ENCODE measurements at places on chromosomes 16 and 17.

DNA sequence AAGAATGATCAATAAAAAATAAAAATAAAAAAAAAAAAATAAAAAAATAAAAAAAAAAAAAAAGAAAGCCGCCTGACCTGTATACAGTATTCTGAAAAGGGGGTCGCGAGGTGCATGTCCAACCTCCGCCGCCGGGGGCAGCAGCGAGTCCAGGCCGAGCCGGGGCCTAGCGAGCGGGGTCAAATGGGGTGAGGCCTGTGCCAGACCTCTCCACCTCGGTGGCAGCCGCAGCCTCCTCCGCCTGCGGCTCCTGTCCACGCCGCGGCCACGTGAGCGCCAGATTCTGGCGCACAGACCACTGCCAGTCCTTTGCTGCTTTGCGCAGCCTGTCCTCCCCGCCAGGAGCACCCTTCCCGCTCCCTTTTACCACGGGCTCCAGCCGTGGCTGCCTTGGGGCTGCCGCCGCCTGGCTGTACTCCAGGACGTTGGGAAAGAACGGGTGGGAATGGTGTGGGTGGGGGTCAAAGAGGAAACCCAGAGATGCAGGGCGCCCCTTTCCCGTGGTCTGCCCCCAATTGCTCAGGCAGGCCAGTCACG, 2.4 kb upstream of the BCKDK start:
- peak; percentile 25 for DNase-seq

GRCh38 chr17:42846594-42847280, 2.4 kb downstream of the AOC2 start:
- no peak for DNase-seq

DNA sequence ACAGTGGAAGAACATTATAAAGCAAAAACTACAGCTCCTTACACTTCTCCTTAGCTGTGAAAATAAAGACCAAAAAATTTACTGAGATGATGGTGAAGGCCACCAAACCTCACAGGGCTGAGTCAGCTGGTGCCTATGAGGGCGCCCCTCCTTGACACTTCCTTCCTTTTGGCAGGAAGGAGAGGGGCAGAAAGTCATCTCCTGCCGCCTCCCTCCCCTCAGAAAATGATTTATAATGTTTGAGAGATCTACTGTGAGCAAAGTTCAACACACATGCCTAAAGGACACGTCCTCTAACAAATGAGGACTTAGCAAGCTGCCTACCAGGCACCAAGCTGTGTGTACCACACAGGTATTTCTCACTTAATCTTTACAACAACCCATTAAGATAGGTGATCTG, 245.7 kb downstream of the PRKCA start:
- no peak for DNase-seq

DNA sequence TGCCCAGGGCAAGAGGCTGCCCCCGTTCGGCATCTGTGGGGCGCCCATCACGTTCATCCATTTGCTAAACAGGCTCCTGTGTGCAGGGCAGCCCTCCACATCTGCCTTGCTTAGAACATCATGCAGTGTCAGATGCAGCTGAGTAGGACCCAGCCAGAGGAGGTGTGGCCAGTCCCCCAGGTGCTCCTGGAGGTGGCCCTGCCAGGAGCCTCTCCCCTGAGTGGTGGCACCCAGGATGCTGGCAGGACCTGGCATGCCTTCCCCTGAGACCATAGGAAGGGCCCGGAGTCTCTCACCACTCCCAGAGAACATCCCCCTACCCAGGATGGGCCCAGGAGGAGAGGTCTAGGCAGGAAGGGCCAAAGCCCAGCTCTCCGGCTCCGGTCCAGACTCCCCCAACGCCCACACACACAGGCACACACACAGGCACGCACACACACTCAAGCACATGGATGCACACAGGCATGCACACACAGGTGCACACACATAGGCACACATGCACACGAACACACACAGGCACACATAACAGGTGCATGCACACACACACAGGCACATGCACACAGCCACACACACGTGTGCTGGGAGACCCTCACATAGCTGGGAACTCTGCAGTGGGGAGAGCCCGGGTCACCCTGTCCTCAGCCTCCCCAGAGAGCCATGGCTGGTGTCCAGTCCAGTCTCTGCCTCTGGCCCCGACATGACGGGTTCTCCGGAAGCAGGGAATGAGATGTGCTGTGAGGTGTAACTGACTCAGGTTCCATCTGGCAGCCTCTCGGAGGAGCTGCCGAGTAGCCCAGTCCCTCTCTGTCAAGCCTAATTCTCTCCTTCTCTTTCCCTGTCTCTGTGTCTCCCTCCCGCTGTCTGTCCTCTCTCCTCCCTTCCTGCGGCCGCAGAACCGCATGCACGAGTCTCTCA, 74.6 kb downstream of the AMFR start:
- no peak for DNase-seq

GRCh38 chr17:78821961-78822360, 18.7 kb downstream of the USP36 start:
- DNase-seq, result no peak

DNA sequence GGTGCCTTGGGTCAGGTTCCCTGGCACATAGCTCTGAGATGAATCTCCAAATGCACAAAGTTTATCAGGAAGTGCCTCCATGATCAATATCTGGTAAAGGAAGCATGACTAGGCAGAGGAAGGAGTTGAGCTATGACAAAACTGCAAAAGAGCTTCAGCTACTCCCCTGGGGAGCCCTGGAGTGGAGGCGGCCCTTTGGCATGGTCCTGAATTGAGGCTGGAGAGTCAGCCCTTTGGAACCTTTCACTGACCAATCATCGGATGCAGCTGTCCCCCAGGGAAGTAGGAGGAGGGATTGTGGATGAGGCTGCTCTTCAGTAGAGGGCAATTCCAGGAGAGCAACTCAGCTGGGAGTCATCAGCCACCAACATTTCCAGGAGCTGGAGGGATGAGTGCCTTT, 46.1 kb upstream of the NLRP1 start:
- DNase-seq, result no peak

DNA sequence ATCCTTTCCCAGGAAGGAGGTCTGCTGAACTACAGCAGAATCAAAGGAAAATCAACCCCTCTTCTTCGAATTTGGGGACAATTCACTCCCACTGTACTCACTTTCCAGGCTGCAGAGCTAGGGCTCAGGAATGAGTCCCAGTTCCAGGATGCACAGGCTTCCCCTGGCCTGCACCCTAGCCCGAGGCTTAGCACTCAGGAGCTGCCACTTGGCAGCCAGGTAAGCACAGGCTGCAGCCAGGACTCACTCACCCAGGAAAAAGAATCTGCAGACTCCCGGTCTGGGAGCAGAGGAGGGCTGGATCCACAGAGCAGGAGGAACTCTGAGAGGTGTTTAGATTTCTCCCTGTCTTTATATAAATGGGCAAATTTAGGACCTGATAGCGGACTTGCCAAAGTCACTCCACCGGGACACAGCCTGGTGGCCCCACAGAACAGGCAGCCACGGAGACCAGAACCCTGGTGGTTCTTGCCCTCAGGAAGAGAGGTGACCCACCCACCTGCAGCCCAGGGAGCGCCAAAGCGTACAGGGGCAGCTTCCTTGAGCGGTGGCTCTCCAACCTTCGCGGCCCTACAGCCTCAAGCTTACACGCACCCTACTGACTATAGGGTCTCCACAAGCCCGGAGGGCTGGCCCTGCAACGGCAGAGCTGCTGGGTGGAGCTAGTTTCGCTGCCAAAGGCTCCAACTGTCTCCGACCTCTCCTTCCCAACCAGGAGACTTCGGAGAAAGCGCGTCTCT, 4.8 kb downstream of the CBLN1 start:
- no peak for DNase-seq

DNA sequence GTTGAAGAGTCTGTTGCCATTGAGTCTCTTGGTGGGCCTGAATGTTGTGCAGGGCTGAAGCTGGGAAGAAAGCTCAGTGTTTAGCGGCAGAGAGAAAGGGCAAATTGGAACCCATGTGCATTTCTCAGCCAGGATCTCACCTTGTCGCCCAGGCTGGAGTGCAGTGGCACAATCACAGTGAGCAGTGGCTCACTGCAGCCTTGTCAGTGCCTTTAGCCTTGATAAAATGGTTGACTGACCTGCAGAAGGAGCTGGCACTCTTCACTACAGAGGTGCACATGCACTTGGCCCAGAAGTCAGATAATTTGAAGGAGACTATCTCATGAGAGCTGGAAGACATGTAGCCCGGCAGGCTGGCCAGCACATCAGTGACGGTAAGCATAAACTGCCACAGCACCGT, 124.2 kb upstream of the TBX2 start:
- no peak for DNase-seq
